ENCODE measurements at places on chromosomes 12 and 14.

DNA sequence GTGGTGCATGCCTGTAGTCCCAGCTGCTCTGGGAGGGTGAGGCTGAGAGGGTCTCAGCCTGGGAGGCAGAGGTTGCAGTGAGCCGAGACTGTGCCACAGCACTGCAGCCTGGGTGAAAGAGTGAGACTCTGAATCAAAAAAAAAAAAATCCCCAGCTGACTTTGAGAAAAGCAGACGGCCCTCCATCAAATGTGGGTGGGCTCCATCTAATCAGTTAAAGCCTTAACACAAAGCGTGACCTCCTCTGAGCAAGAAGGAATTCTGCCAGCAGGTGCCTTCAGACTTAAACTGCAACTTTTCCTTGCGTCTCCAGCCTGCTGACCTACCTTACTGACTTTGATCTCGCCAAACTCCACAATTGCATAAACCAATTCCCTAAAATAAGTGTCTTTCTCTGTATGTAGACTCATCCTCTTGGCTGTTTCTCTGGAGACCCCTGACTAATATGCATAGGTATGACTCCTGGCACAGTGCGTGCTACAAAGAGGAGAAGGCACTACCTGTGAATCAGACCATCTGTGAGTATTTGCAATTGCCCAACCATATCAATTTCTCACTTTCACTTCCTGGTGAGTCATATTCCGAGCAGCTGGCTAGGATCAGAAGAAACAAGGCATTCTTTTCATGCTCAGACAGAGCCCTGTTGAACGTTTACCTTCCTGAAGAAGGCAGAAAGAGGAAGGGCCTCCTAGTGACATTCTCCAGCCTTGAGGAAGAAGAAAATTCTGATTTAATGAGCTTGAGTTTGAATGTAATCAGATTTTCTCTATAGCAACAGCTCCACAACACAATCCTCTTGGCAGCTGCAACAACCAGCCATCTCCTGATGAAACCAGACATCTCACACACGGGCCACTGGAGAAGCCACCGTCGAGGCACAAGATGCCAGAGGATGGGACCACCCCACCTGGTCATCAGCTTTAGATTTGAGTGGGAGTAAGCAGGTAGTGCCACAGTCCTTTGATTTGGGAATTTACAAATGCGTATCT, 54.3 kb downstream of the CLMN start:
- peak; percentile 60 for DNase-seq

DNA sequence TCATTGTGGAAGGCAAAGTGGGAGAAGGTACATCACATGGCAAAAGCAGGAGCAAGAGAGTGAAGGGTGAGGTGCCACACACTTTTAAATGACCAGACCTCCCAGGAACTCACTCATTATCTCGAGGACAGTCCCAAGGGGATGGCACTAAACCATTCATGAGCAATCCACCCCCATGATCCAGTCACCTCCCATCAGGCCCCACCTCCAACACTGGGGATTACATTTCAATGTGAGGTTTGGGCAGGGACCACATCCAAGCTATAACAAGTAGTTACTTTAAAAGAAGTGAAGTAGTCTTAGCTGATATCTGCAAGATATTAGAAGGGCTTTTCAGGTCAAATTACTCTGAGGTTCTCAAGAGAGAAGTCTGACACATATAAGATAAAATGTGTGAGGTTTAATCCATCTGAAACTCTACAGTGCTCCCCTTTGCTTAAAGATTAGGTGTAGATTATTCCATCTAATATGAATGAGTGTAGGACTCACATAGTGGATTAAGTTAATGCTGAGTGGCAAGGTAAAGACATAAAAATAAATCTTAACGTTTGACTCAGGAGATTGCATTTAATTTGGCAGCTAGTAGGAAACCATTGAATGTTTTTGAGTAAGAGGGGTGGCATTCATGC, 130.8 kb downstream of the TMX1 start:
- DNase-seq, result no peak

DNA sequence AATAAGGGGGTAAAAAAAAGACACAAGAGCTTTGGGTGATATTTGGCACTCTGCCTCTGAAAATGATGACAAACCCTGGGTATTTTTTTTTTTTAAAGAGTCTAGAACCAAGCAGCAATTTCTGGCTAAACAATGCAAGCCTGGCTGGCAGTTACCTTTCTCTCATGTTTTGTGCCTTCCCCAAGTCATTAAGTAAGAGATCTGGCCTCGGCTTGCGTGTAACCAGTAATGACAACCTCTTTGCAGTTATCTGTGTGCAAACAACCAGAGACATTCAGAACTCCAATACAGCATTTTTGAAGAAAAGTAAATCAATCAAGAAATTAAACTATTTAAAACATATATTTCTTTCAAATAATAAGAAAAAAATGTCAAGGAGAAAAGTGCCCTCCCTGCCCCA, 167.5 kb downstream of the KCNC2 start:
- no peak for DNase-seq

GRCh38 chr12:3540387-3540990, 49.5 kb downstream of the PRMT8 start:
- no peak for DNase-seq

GRCh38 chr14:50447461-50447860, 50.8 kb upstream of the CDKL1 start:
- DNase-seq, result no peak

DNA sequence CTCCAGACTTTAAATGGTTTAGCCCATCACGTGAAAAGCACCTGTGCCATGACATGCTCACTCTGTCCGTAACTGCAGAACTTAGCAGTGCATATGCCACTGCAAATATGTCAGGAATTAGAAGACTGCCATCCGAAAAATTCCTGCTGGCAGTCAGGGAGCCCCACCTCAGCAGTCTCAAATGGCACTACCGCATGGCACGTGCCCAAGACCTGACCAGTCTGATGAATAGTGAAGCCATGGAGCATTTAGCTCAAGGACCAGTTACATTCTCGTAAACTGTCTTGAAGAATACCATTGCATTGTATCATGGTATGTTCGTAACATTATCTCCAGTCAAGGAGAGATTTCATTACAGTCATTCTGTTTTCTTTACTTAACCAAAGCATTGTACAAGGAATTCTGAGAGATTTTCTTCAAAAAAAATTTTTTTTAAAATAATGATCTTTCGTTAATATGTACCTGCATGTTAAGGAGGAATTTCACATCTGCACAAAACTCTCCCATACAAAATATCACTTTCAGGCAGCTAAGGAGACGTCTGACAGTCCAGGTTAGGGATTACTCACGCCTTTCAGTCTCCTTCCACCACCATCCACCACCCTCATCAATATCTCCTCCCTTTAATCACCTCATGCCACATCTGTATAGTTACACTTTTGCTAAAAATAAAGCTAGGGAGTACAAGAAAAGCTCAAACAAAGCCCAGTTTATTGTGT, 138.5 kb downstream of the ANO2 start:
- no peak for DNase-seq

- no peak for DNase-seq
Observed at GRCh38 chr14:70753518-70753953, 55.8 kb downstream of the MAP3K9 start.

DNA sequence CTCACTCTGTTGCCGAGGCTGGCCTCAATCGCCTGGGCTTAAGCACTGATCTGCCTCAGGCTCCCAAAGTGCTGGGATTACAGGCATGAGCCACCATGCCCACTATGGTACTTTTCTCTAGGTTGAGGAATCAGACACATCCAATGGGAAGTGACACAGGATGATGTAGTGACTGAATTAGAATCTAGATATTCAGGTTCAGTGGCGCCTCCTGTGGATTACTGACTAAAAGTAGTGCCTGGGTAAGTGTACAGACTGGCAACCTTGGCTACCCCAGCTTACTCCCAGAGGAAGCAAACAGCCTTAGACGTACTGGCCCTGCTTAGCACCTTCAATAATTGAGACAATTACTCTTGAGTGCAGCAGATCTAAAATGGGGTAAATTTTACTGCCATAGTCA, 22.8 kb downstream of the GALNT8 start:
- DNase-seq, result no peak

DNA sequence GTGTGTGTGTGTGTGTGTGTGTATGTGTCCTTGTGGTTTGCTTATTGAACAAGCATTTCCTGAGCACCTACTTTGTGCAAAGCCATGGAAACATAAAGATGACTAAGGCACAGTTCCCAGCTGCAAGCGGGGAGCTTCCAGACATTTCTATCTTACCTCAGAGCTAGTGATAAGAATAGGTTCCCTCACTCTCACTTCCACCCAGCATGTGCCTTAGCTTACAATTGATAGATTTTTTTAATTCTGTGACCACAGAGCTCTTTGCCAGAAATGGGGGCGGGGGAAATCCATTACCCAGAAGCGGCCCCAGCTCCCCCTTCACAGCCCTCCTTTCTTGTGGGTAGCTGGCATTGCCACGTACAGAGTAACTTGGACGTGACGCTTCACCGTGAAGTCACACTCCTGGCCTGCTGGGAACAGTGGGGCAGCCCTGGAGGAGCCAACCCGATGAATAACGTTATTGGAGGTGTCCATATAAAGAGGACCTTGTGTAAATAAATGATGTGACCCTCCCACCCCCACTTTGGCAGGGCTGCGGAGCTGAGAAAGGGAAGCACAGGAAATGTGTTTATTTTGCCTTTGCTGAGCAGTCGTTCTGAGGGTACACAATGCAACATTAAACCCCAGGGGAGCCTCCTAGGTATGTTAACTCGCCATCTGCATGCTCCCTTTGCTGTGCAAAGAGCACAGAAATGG, 238.9 kb downstream of the CHST11 start:
- DNase-seq, result peak; percentile 27

DNA sequence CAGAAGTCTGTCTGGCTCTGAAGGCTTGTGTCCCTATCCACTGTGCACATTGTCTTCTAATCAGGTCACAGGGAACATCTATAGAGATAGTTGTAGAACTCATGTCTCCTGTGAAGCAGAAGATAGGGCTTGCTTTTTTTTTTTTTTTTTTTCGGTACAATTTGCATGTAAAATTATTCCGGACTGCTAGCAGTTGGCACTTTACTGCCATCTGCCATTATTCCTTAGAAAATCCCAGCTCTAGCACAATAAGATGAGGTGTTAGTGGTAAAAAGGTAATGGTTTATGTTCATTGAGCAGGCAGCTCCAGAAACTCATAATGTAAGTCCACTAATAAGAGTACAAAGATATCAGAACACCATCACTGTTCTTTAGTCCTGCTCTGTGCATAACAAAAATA, 8.7 kb downstream of the MYRFL start:
- no peak for DNase-seq

DNA sequence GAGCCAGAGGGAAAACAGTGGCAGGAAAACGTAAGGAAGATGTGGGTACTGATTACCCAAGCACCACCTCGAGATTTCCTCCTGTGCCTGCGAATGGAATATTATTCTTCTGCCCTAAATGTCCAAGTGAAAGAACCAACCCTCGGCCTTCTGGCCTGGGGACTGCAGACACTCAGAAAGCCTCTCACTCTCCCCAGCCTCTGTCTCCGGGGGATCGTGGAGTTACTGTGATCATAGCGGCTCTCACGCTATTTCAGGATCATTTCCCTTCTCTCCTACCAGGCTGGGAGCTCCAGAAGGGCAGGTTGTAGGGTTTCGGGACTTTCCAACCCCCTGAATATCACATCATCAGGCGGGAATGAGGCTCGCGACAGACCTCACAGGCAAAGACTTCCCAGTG, 68.9 kb downstream of the KDM2B start:
- DNase-seq, result no peak
